ENCODE measurements at places on chromosomes 2 and 18.

DNA sequence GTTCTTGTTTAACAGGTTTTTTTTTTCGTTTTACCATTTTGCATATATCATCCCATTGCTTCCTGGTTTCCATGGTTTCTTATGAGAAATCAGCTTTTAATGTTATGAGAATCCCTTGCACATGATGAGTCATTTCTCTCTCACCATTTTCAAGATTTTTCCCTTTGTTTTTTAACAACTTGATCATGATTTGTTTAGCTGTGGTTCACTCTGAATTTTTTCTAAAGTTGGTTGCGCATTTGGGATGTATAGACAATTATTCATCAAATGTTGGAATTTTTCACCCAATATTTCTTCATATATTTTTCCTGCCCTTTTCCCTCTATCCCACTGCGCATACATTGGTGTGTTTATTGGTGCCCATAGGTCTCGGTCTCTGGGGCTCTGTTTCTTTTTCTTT, 42.4 kb upstream of the BIN1 start:
- DNase-seq, result no peak

DNA sequence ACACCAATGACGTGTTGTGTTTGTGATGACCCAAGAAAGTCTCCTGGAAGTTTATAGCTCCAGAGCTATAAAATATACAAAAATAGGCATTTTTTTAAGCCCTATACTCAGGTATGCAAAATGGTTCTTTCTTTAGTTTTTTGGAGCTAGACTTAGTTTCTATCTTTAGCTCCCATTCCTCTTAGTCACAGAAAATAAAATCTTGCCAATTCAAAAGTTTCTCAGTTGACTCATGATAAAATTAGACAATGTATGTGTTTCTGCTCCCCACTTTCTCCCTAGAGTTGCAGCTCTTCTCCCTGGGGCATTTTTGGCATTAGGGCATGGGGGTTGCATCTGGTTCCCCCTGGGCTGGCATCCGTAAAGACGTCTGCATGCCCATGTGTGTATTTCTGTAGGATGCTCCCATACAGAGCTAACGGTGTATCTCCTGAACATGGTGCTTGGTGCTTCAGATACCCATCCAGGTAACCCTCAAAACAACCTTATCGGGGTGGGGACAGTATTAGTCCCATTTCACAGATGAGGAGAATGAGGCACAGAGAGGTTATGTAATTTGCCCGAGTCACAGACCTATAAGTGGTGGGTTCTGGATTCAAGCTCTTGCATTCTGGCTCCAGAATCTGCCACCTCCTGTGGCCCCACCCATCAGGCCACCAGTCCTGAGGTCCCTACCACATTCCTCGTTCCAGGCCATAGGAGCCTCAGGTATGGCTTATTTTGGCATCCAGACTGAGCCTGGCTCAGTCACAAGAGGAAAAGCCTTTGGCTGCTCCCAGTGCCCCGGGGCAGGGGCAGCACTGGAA, 43.1 kb upstream of the ASAP2 start:
- no peak for DNase-seq

GRCh38 chr2:33598561-33599174, 431 bp downstream of the FAM98A start:
- DNase-seq, result peak; percentile 53

DNA sequence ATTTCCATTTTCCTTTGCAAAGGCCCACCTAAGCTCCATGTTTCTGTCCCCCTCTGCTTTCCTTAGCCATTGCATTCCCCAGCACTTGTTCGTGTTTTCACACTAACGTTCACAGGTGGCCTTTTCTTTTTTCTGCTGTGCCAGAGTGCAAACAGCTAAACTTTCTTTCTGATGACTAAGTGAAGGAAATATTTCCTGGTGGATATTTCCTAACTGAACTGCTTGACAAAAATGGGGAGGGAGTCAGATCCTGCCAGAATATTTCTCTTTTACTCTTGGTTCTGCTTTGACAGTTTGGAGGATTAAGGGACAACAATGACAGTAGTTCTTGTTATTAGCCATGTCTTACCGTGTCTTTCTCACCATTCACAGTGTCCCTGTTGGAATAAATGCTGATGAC, 344.0 kb downstream of the ARHGAP15 start:
- DNase-seq, result no peak

GRCh38 chr2:226837334-226837733, 1.5 kb downstream of the RHBDD1 start:
- DNase-seq, result no peak

DNA sequence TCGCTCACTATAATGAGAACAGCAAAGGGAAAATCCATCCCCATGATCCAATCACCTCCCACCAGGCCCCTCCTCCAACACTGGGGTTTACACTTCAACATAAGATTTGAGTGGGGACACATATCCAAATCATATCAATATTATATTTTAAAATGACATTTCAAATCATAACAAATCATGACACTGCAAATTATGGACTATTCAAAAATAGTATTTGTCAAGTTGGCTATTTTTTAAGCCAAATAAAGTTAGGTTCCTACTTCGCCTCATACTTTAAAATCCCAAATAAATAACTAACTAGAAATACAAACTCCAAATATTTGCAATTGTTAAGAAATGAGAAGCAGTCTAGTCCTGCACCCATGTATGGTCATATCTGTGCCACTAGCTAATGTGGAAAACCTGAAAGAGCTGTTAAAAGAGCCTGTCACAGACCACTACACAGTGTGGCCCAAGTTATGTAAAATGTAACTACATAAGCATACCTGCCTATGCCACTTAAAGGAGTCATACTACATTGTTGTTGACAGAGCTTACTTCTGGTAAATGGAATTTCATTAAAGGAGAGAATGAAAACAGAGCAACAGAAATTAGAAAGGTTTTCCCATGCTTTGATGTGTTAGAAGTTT, 334.7 kb upstream of the GULP1 start:
- DNase-seq, result no peak

- no peak for DNase-seq
Observed at GRCh38 chr2:36587556-36587955, 10.4 kb downstream of the FEZ2 start.

GRCh38 chr18:5318061-5318700, 22.7 kb upstream of the ZBTB14 start:
- no peak for DNase-seq

GRCh38 chr2:119157850-119158511, 570 bp downstream of the C1QL2 start:
- DNase-seq, result no peak

DNA sequence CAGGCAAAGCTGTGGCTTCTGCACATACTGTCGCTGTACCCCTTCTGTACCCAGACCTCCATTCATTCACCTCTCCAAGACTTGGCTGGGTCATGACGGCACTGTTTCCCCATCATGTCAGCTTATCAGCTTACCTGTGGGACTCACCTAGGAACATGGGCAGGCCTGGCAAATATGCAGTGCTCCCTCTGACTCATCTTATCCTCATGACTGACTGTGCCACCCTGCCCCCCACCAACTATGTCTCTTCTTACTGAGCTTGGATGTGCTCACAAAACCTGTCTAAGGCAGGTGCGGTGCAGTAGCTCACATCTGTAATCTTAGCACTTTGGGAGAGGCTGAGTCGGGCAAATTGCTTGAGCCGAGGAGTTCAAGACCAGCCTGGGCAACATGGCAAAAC, 152.4 kb downstream of the MGAT5 start:
- no peak for DNase-seq

- DNase-seq, result no peak
Observed at GRCh38 chr2:102350137-102350793, 5.3 kb upstream of the IL18R1 start.

DNA sequence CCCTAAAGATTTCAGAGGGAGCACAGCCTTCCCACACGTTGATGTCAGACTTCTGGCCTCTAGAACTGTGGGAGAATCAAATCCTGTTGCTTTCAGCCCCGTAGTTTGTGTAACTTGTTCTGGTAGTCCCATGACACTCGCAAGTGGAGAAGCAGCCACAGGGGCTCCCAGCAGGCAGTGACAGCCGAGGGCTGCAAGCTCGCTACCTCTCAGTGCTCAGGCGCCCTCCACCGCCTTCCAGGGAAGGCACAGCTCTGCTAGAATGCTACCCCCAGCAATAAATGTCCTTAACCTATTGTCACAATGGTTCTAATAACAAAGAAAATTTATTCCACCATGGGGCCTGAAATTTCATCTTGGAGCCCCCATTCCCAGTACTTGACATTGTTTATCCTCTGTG, 143.1 kb upstream of the ZNF236 start:
- DNase-seq, result no peak

- DNase-seq, result no peak
Observed at GRCh38 chr18:48836231-48836805, 114.4 kb downstream of the SMAD7 start.

DNA sequence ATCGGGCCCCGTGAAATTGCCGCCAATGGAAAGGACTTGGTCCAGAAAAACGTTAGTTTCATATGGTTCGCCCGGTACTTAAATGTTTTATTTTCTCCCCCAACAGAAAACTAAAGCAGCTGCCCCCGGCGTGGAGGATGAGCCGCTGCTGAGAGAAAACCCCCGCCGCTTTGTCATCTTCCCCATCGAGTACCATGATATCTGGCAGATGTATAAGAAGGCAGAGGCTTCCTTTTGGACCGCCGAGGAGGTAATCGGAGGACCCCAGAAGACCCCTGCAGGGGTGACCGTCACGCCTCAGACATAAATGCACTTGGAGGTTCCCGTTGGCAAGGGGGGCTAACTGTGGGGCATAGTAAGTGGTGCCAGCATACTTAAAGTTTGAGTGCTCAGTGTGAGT, 742 bp downstream of the RRM2 start:
- DNase-seq, result no peak

- no peak for DNase-seq
Observed at GRCh38 chr2:150479075-150479915, 8.2 kb downstream of the RND3 start.

DNA sequence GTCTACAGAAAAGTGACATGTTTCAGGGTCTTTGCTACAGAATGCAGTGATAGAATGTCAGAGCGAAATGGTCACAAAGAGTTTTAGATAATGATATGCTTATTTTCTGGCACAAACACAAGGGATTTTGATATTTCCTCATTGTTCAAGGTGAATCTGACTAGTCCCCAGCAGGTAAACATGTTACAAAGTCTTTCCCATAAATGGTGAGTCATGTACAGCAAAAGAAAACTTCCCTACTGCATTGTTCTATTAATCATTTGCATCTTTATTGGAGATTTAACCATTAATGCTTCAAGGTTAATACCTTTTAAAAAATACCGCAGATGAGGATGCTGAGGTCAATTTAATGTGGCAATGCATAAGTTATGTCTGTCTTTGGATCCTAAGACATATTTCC, 19.1 kb upstream of the TRIB2 start:
- no peak for DNase-seq

- DNase-seq, result no peak
Observed at GRCh38 chr2:147512206-147512605, 332.6 kb upstream of the ACVR2A start.

GRCh38 chr2:195536906-195537305, 120.1 kb upstream of the SLC39A10 start:
- no peak for DNase-seq

GRCh38 chr2:55097461-55098410, 47.5 kb upstream of the RTN4 start:
- no peak for DNase-seq

GRCh38 chr2:8633186-8633734, 48.6 kb upstream of the ID2 start:
- no peak for DNase-seq

- no peak for DNase-seq
Observed at GRCh38 chr18:79402209-79402576, 6.5 kb downstream of the NFATC1 start.

- DNase-seq, result no peak
Observed at GRCh38 chr2:25928668-25929067, 50.4 kb upstream of the ASXL2 start.

GRCh38 chr18:70840649-70841048, 551.8 kb downstream of the SOCS6 start:
- no peak for DNase-seq

DNA sequence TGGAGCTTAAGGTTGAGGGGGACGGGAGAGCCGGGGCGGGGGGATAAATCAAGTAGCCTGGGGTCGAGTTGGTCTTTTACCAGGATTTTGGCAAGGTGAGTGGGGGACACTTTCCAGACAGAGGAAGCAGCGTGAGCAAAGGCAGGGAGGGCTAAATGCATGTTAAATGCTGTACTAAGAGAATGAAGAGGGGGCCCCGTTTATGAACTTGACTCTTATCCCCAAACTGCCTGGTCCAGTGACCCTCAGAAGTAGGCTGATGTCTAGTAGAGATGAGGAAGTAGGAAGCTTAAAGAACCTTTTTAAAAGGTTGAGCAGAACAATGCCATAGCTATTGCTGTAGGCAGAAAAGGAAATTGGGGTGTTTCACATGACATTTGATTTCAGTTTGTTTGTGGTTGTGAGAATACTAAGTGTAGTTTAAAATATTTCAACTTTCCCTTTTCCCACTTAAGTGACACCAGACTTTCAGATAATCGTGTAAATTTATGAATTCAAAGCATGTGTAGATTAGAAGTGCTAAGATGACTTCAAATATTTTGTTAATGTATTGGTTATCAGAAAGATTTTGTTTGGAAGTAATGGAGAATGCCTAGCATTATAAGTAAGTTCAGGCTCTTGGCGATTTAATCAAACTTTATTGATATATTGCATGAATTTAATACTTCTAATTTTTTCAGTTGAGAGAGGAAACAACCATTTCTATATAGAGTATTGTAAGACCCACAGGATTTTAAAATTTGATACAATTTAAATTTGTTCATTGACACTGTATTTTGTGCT, 1.8 kb downstream of the REL start:
- DNase-seq, result peak; percentile 28

DNA sequence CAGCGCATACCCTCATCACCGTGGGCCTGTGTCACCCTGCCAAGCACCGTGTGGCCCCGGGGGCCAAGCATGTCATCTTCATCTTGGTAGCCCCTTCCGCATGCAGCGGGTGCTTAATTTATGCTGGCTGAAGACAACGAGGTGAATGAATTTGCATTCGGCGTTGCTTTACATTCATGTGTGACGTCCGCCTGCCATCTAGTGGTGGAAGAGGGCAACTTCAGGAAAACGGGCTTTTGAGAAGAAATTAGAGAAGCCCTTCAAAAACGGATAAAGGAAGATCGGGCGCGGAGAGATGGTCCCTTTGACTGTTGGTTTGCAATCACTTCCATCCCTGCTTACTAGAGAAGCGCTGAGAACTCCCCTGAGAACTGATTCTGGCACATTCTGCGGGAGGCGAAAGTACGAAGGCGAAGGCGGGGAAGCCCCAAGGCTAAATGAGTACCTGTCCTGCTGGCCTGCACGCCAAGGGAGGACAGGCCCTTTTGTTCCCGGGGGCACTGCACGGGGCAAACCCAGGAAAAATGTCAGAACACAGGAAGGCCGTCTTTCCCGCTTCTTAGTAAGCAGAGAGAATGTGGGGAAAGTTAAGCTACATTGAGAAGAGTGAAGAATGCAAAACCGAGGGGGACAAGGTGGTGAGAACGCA, 145.9 kb downstream of the ZNF516 start:
- peak; percentile 79 for DNase-seq
